WTC11 (cell line): ENCODE measurements at places on chromosomes 1 and 21. TPM values are rescaled to one million over a fixed set of nuclear protein-coding genes. Genes with fewer than 3 reads are reported as not detected.

- no peak for DNase-seq
These were observed 73.6 kb downstream of the RGS13 start for GRCh38 chr1:192709544-192709943.

The SELP gene
- 0.17 TPM in 1 of 3 replicates, not detected in the others for total RNA-seq

The IL20 gene
- total RNA-seq, result not detected in 3 replicates

DNA sequence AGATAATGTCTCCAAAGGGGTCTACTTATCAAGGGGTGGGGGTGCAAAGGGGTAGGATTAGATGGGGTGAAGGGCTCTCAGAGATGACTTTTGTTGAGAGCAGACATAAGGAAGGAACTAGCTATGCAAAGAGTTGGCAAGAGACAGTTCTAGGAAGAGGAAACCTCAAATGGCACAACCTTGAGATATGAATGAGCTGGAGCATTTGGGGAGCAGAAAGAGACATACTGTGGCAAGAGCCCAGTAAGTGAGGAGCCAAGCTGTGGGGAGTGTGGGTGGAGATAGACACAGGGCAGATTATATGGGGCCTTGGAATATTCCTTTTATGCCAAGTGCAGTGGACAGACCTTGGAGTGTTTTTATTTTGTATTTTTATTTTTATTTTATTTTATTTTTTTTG lies 84.8 kb upstream of the BTG3 start:
- no peak for DNase-seq

DNA sequence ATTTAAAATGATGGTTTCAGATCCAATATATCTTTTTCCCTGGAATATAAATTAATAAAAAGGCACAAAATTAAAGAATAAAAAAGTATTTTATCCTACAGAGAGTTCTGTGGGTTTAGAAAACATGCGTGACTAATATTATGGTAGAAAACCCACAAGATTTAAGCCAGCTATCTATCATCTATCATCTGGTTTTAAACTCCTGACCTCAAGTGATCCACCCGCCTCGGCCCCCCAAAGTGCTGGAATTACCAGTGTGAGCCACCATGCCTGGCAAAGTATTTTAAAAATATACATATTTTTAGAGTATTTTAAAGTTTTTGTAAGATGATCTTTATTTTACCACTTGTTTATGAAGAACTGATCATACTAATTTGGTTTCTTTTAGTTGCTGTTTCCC lies 79.5 kb downstream of the NRIP1 start:
- DNase-seq, result no peak

The SPRR5 gene
- not detected in 3 replicates for total RNA-seq

- no peak for DNase-seq
These were observed 118.8 kb upstream of the PALMD start for GRCh38 chr1:99527078-99527477.

DNA sequence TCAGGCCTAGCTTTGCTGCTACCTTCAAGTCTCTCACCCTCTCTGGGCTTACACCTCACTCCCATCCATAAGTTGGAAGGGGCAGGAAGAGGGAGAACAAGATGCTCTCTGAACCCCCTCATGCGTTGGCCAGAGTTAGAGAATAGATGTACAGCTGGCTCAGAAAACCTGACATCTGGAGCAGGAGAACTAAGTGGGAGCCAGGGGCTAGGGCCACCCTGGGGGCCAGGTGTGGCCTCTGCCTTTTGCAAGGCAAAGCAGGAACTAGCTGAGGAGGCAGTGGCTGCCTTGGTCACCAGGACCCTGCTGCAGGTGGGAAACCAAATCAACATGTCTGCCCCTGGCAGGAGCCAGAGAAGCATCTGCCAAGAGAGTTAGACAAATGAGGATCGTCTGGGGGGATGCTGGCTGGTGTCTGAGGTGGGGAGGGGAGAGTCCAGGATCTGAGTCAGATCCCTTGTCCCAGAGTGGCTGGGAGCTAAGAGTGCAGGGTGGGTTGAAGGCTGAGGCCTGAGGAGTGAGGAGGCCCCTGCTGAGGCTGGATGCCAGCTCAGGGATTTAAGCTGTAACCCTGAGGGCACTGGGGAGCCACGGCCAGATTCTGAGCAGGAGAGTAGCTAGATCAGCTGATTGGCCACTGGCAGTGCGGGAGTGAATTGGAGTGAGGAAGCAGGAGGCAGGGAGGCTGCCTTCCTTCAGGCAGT lies 115.0 kb downstream of the EPHB2 start:
- DNase-seq, result no peak

The PPIAL4G gene
- total RNA-seq, result not detected in 3 replicates

- DNase-seq, result no peak
These were observed 21.7 kb upstream of the VASH2 start for GRCh38 chr1:212928323-212929291.

The LRP8 gene
- total RNA-seq, result 61.9 to 69.5 TPM (median 66.6 TPM) in 3 replicates

- no peak for DNase-seq
These were observed 67.9 kb upstream of the EFHD2 start for GRCh38 chr1:15341634-15342407.

- DNase-seq, result no peak
These were observed 87.0 kb downstream of the GPR52 start for GRCh38 chr1:174534789-174535188.

The APCS gene
- 0.44 to 0.66 TPM (median 0.64 TPM) in 3 replicates for total RNA-seq

GRCh38 chr1:178273707-178274410 lies 180.0 kb downstream of the RASAL2 start:
- no peak for DNase-seq

The DENND2D gene
- total RNA-seq, result 2.1 to 2.9 TPM (median 2.2 TPM) in 3 replicates

DNA sequence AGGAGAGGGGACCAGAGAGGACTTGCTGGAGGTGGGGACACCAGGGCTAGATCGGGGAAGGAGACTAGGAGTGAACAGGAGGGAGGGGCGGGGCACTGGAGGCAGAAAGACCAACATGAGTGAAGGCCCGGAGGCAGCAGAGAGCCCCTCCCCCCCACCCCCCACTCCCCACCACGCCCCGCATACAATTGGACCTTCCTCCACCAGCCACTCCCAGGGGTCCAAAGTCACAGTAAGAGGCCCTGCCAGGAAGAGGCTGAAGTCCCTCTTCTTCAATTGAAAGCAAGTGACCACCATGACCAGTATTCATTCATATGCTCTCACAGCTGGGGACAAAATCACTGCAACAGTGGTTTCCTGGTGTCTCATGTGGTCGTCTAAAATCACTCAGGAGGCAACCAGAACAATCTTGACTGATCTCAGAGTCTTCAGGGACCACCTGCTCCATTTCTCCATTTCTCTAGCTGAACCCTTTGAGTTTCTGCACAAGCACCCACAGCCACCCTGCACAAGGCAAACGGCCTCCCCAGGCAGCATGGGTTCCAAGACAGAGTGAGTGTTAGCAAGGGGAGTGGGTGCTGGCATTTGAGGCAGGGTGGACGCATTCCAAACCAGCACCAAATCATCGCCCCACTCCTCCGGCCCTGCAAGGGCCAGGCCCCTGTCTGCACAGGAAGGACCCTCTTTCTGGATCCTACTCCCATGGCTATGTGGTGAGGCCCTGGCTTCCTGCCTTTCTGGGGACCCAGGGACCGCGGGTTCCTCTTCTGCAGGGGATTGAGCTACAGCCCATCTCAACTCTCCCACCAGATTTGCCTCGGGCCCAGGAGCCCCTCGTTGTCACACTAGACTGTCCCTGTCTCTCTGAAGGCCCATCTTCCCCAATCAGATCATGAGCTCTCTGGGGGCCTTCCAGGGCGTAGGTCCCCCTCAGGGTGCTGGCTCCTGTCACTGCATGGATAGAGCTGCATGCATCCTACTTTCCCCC lies 17.0 kb downstream of the LAPTM5 start:
- no peak for DNase-seq

GRCh38 chr21:37558676-37559211 lies 192.2 kb downstream of the DYRK1A start:
- DNase-seq, result no peak

- DNase-seq, result no peak
These were observed 225.8 kb upstream of the TNR start for GRCh38 chr1:175969231-175969630.

DNA sequence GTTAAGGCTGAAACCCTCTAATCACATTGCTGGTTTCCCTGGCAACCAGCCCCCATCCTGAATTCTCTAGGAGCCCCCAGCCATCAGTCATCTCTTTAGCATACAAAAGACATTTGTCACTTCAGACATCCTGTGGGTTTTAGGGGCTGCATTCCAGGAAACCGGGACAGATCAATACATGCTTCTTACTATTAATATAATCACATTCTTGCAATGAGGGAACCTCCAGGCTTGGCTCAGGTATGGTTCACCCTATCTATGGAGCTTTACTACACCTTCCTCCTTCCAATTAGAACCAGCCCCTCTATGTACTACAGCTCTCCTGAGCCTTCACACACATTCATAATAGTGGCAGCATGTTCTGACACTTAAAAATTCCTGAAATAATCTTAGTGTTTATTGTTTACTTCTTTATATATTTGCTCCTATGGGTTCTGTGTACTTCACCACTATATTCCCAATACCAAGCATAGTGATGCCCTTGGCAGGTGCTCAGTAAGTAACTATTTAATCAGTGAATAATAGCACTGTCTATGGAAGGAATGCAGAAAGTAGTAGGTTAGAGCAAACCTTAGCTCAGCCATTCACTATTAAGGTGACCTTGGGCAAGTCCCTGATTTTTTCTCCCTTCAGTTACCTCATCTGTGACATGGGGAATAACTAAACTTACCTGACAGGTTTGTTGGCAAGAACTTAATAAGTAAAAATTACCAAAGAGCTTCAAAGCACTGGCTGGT lies 59.6 kb downstream of the ZNF678 start:
- DNase-seq, result no peak

DNA sequence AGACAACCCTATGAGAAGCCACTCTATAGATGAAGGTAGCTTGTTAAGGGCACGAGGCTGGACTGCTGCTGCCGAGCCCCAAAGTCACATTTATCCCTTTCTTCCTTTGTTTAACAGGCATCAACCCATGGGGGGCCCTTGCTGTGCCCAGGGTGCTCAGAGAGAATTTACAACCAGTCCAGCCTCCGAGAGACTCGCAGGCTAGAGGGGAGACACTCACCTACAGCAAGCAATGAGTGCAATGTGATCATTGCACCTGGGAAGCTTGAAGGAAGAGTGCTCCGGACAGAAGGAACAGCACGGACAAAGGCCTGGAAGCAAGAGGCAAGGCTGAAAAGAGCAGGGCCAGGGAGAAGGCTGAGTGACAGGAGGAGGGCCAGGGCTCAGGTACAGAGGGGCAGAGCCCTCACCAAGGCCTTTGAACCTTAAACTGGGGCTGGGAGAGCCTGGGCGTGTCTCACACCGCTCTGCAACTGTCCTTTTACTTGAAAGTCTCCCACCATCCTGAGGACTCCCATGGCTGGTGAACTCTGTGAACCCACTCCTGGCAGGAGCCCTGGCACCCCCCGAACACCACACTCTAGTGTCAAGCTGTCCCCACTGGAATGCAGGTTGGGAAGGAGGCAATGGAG lies 27.3 kb downstream of the DMRTB1 start:
- DNase-seq, result no peak

The GBP5 gene
- total RNA-seq, result 0.17 to 0.25 TPM (median 0.23 TPM) in 3 replicates

DNA sequence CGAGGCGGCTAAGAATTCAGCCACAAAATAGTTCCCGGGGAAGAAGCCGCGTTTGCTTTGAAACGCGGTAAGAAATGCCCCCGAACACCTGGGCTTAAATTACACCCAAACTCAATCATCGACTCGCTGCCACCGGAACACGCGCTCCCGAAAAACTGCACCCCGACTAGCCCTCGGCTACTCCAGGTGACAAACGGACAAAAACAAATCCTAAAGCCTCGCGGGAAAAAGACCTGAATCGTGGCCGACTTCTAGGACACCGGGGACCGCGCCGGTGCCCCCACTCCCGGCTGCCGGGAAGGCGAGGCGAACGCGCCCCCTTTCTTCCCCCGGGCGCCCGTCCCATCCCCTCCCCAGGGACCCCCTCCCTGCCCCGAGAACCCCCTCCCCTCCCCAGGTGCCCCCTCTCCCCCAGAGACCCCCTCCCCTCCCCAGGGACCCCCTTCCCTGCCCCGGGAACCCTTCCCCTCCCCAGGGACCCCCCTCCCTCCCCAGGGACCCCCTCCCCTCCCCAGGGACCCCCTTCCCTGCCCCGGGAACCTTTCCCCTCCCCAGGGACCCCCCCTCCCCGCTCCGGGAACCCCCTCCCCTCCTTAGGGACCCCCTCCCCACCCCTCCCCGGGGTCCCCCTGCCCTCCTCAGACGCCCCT lies 628 bp downstream of the C1orf159 start:
- no peak for DNase-seq

- DNase-seq, result no peak
These were observed 35.9 kb downstream of the TMCC2 start for GRCh38 chr1:205263580-205264190.
